ENCODE measurements at places on chromosomes 6 and 20.
A peak's percentile ranks its signal among the peaks of the same experiment; 100 is the strongest.

GRCh38 chr20:17171746-17172280 lies 55.0 kb upstream of the PCSK2 start:
- no peaks in the 10 kb centered on the region for H3K27me3 ChIP-seq
- no peak overlapping the region for H3K4me3 ChIP-seq
- H3K4me1 ChIP-seq: no peaks in the 10 kb centered on the region
- no peaks in the 10 kb centered on the region for H3K36me3 ChIP-seq
- no peak overlapping the region for H3K27ac ChIP-seq

DNA sequence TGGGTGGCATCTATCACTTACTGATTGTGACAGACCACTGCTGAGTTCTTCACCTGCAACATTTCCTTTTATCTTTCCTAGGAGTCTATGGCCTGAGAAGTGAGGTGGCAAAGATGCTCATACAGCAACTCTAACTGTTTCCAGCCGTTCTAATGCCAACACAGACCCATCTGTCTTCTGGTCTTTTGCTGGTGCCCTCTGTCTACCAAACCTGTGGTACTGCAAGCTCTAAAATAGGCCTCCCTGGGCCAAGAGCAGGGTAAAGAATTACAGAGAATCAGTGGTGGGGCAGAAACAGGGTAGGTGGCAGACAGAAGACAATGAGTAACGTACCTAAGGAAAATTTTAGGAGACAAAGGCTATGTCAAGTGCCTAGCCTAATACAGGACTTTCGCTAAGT lies 611.0 kb upstream of the FLRT3 start:
- no peak overlapping the region for H3K27ac ChIP-seq
- no peaks in the 10 kb centered on the region for H3K36me3 ChIP-seq
- no peak for DNase-seq
- no peak overlapping the region for H3K4me3 ChIP-seq

DNA sequence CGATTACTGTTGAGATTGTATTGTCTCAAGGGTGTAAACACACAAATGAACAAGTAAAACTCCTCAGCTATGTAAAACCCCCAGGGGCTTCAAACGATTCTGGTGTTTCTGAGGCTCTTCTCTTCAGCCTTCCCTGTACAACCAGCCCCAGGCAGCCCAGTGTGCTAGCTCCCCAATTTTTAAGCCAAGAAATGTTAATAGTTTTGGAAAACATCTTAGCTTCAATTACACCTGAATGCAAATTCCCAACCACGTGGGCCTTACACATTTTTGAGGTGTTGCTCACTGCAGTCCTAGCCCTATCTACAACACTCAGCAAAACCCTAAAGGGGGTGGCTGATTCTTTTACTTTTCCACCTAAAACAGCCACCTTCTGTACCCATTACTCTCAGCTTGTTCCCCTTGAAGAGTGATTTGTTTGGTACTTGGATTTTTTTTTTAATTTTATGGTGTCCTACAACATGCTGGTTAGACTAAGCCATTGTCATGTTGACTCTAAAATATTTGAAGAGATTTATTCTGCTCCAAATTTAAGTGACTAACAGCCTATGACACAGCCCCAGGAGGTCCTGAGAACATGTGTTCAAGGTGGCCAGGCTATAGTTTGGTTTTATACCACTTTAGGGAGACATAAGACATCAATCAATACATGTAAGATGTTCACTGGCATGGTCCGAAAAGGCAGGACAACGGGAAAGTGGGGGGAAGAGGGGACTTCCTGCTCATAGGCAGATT lies 48.7 kb downstream of the ADAT2 start:
- no peak overlapping the region for H3K27ac ChIP-seq
- DNase-seq: no peak
- H3K27me3 ChIP-seq: no peaks in the 10 kb centered on the region
- no peak overlapping the region for H3K4me3 ChIP-seq
- no peaks in the 10 kb centered on the region for H3K4me1 ChIP-seq

DNA sequence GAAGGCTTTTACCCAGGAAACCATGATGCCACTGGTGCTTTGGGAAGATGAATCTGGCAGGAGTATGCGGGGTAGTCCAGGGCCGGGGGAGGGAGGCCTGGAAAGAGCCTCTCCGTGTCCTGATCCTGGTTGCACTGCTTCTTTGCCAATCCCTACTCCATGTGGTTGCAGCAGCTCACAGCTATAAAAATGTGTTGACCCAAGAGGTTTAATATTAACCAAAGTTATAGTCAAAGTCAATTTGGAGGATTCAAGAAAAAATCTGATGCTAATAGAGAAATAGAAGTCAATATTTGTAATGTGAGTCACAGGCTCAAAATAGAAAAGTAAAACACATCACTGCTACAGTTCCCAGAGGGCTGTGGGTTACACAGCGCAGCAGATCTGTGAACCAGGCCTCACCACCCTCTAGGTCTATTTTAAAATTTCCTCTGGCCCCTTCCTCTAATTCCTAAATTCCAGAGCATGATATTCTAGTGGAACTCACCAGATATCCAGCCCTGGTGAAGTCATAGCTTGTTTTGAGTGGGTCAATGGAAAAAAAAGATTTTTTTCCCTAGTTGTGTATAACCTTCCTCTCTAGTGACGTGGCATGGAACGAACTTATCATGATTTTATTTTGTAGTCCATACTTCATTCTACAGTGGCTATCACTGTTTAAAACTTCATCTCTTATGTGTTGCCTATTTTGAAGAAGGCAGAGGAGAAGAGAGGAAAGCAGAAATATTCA lies 63.2 kb upstream of the BMP2 start:
- H3K27ac ChIP-seq: peak overlapping the region; percentile 77
- DNase-seq: peak; percentile 54
- no peaks in the 10 kb centered on the region for H3K36me3 ChIP-seq
- no peak overlapping the region for H3K4me3 ChIP-seq
- H3K27me3 ChIP-seq: no peaks in the 10 kb centered on the region
- peaks cover 70% of the 10 kb centered on the region for H3K4me1 ChIP-seq

- H3K36me3 ChIP-seq: no peaks in the 10 kb centered on the region
- no peak for DNase-seq
- H3K27me3 ChIP-seq: no peaks in the 10 kb centered on the region
- H3K4me1 ChIP-seq: no peaks in the 10 kb centered on the region
These were observed 165.5 kb downstream of the MANEA start for GRCh38 chr6:95742767-95743289.

GRCh38 chr6:12458558-12458957 lies 168.4 kb downstream of the EDN1 start:
- H3K27ac ChIP-seq: no peak overlapping the region
- H3K27me3 ChIP-seq: no peaks in the 10 kb centered on the region
- no peak overlapping the region for H3K4me3 ChIP-seq
- DNase-seq: no peak
- H3K4me1 ChIP-seq: no peaks in the 10 kb centered on the region

DNA sequence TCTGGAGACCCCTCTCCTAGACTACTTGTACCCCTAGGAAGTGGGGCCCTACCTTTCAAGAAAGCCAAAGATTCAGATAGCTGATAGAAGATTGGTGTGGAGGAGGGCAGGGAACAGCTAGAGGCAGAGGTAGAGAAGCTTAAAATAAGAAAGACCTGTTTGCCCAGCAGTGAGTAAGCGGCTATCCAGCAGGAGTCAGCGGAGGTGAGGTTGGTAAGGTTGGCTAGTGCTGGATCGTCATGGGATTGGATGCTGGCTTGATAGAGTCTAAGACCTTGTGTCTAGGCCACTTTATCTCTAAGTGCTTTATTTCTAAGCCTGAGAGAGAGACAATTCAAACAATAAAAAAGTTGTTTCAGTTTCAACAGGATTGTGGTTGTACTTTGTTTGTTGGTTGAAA lies 19.1 kb downstream of the ANKS1A start:
- H3K27me3 ChIP-seq: no peaks in the 10 kb centered on the region
- no peaks in the 10 kb centered on the region for H3K36me3 ChIP-seq
- no peak overlapping the region for H3K27ac ChIP-seq
- H3K4me3 ChIP-seq: no peak overlapping the region
- DNase-seq: no peak
- H3K4me1 ChIP-seq: peaks cover 4% of the 10 kb centered on the region

GRCh38 chr6:164252948-164253347 lies 838.4 kb downstream of the QKI start:
- H3K27me3 ChIP-seq: no peaks in the 10 kb centered on the region
- no peak overlapping the region for H3K27ac ChIP-seq
- DNase-seq: no peak
- H3K36me3 ChIP-seq: no peaks in the 10 kb centered on the region

Measured in liver (tissue), 10 donors.